ENCODE measurements at places on chromosomes 5 and 9. TPM values are rescaled to one million over a fixed set of nuclear protein-coding genes. Genes with fewer than 3 reads are reported as not detected.

- no peak overlapping the region for H3K4me3 ChIP-seq
- H3K27ac ChIP-seq = no peak overlapping the region
- no peaks in the 10 kb centered on the region for H3K36me3 ChIP-seq
- H3K4me1 ChIP-seq = no peaks in the 10 kb centered on the region
- no peaks in the 10 kb centered on the region for H3K27me3 ChIP-seq
These were observed 153.2 kb downstream of the TARS1 start for GRCh38 chr5:33594006-33594405.

Gene PPP3R2
- not detected for total RNA-seq

Gene SVEP1
- total RNA-seq = 97.8 TPM

DNA sequence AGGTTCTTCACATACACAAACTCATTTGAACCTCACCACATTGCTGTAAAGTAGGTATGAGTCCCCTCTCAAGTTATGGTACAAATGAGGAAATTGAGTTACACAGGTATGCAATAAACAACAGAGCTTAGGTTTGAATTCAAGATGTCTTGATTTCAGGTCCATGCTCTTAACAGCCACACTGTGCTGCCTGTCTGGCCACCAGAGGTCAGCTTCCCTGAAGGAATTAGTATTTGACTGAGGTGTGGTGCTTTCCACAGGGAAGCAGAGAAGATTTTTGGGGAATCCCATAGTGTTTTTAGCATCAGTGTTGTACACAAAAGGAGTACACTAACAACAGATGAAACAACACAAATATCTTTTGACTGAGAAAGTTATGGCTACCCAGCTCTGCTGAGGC is 94.4 kb upstream of the ITGA1 start:
- H3K4me3 ChIP-seq = no peak overlapping the region
- H3K4me1 ChIP-seq = no peaks in the 10 kb centered on the region
- DNase-seq = peak; percentile 34
- no peaks in the 10 kb centered on the region for H3K27me3 ChIP-seq
- H3K27ac ChIP-seq = no peak overlapping the region
- H3K36me3 ChIP-seq = no peaks in the 10 kb centered on the region

Gene C5orf58
- not detected for total RNA-seq

DNA sequence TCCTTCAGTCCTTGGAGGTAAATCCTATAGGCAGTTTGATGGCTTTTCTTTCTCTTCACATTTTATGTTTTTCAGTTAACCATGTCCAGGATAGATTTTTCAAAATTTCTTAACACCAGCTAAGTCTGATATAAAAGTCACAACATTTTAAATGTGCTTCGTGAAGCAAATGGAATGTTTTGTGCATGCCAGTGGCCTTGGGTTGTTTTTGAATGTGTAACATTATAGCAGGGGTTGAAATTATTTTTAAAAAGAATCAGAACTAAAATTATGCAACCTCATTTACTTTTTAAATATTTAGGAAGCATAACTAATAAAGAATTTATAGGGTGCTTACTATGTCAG is 201.1 kb downstream of the ARHGEF28 start:
- no peaks in the 10 kb centered on the region for H3K27me3 ChIP-seq
- no peak overlapping the region for H3K4me3 ChIP-seq

- H3K4me3 ChIP-seq = peak within 1 kb of the TSS; percentile 61
- H3K27me3 ChIP-seq = no peaks in the 10 kb centered on the region
- peak; percentile 59 for DNase-seq
- no peaks in the 10 kb centered on the region for H3K36me3 ChIP-seq
These were observed at the start of gene SLC1A3 for GRCh38 chr5:36606428-36607113. Gene SLC1A3 (plus strand): TSS chr5:36606606. CDS start chr5:36608424, 1,818 bp downstream.

Gene ADRB2
- total RNA-seq = 5.2 TPM

DNA sequence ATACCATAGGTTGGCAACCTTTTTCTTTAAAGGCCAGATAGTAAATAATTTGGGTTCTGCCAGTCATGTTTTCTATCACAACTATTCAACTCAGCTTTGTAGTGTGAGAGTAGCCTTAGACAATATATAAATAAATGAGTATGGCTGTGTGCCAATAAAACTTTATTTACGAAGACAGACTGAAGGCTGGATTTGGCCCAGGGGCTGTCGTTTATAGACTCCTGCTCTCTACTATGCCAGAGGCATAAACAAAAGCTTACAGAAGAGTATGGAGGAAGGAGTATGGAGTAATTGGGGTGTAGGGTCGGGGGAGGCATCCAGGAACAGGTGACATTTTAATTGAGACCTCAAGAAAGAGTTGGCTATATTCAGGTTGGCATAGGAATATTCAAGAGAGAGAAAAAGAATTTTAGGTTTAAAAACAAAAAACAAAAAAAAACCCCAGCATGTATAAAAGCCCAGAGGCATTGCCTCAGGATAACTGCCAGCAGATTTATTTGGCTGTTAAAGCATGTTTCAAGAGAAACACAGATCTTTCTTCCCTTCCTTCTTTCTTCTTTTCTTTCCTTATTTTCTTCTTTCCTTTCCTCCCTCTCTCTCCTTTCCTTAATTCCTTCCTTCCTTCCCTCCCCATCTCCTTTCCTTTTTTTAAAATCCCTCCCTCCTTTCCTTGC is 39.9 kb downstream of the SLIT3 start:
- no peaks in the 10 kb centered on the region for H3K27me3 ChIP-seq
- no peak overlapping the region for H3K4me3 ChIP-seq
- no peaks in the 10 kb centered on the region for H3K36me3 ChIP-seq
- DNase-seq = no peak
- H3K27ac ChIP-seq = no peak overlapping the region
- no peaks in the 10 kb centered on the region for H3K4me1 ChIP-seq

Gene NUTM2G
- not detected for total RNA-seq

DNA sequence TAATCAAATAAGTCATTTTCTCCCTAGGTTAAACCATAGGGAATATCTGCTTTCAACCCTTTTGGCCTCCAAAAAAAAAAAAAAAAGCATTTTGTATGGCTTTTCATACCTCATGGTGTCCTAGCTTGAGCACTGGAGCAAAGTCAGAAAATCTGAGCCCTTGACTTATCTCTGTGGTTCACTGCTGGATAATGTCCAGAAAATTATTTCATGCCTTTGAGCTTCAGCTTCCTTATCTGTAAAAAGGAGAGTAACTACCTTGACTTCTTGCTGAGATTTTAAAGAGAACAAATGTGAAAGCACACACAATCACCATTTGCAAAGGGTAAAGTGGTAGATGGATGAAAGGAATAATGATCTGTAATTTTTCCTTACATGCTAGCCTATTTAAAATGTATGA is 165.9 kb downstream of the ALDH1A1 start:
- no peak for DNase-seq
- no peaks in the 10 kb centered on the region for H3K36me3 ChIP-seq
- no peaks in the 10 kb centered on the region for H3K27me3 ChIP-seq
- no peak overlapping the region for H3K4me3 ChIP-seq
- H3K4me1 ChIP-seq = peaks cover 6% of the 10 kb centered on the region

Gene GGTA1
- total RNA-seq = 9.0 TPM

- H3K4me3 ChIP-seq = no peak overlapping the region
- H3K27ac ChIP-seq = no peak overlapping the region
- DNase-seq = no peak
- no peaks in the 10 kb centered on the region for H3K36me3 ChIP-seq
These were observed 444.9 kb upstream of the CLINT1 start for GRCh38 chr5:158303883-158304282.

Gene ELAVL2
- total RNA-seq = not detected

Gene CCDC152
- total RNA-seq = 2.6 TPM

GRCh38 chr5:159163027-159163700 is 46.2 kb downstream of the RNF145 start:
- no peak overlapping the region for H3K4me3 ChIP-seq
- H3K27ac ChIP-seq = no peak overlapping the region

Gene PDE6A
- total RNA-seq = not detected

DNA sequence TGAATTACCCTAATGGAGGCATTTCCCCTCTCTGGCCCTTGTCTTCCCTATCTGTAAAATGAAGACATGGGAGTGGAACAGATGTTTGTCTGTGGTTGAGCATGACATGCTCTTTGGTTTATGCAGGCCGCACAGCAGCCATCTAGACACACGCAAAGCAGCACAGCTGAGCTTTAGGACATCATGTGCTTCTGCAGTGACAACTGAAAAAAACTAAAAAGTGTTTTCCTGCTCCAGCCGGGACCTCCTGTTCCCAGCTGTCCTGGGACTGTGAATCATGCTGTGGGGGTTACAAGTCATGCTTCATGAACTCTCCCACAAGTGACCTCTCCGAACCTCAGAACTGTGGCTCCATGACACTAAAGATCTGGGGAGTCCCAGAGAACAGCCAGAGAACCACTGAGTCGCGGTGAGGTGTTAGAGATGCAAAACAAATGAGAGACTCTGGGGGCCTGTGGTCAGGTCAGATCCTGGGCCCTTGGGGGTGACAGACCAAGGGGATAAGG is 1.7 kb downstream of the SMIM3 start:
- DNase-seq = peak; percentile 29
- H3K27me3 ChIP-seq = no peaks in the 10 kb centered on the region
- peak overlapping the region; percentile 95 for H3K27ac ChIP-seq
- peak overlapping the region; percentile 76 for H3K4me3 ChIP-seq

DNA sequence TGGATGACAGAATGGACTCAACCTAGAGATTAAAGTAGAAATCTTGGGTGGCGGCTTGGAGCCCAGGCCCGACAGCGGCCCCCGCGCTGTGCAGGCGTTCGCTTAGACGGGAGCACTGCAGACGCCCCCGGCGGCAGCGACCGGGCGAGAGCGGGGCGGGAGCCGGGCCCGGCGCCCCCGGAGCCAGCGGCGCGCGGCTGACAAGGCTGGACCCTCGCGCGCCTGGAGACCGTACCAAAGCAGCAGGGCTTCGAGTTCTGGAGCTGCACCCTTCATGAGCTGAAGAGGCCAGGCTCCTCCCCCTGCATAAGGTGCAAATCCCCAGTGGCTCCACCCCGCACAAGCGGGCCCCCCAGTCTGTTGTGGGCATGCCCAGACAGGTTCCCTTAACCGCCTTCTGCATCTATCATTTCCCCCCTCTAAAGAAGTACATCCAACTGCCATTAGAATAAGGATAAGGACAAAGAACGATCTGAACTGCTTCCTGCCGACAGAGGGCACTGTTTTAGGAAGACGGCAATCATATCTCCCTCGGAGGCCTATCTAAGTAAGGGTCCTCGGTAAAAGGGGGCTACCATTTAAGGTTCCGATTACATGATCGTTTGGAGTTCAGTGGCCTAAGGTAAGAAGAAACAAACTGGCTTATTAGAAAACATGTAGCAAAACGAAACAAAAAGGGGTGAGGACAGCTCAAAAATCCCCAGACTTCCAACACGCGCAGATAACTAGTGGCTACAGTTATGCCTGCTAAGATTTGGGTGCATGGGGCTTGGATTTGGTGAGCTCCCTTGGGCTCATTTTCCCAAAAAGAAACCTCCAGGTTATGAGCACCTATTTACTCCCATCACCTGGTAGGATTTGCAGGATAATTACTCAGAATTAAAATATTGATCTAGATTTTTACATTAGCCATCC is 66.3 kb downstream of the RGMB start:
- H3K36me3 ChIP-seq = no peaks in the 10 kb centered on the region
- no peaks in the 10 kb centered on the region for H3K27me3 ChIP-seq
- DNase-seq = no peak
- no peaks in the 10 kb centered on the region for H3K4me1 ChIP-seq
- no peak overlapping the region for H3K4me3 ChIP-seq

Gene CDO1
- total RNA-seq = 1,379 TPM

- H3K27me3 ChIP-seq = no peaks in the 10 kb centered on the region
- no peak overlapping the region for H3K27ac ChIP-seq
- H3K4me1 ChIP-seq = no peaks in the 10 kb centered on the region
These were observed 171.7 kb downstream of the C9orf152 start for GRCh38 chr9:110036286-110036685.

GRCh38 chr9:124032247-124032646 is 20.7 kb downstream of the LHX2 start:
- DNase-seq = no peak
- H3K27me3 ChIP-seq = peaks cover 77% of the 10 kb centered on the region
- no peaks in the 10 kb centered on the region for H3K4me1 ChIP-seq

Gene SETX
- total RNA-seq = 64.5 TPM

GRCh38 chr5:88143693-88144218 is 124.9 kb downstream of the TMEM161B start:
- H3K27me3 ChIP-seq = peaks cover 8% of the 10 kb centered on the region
- no peak for DNase-seq
- H3K4me3 ChIP-seq = peak overlapping the region; percentile 1

Gene ARL14EPL
- total RNA-seq = not detected

DNA sequence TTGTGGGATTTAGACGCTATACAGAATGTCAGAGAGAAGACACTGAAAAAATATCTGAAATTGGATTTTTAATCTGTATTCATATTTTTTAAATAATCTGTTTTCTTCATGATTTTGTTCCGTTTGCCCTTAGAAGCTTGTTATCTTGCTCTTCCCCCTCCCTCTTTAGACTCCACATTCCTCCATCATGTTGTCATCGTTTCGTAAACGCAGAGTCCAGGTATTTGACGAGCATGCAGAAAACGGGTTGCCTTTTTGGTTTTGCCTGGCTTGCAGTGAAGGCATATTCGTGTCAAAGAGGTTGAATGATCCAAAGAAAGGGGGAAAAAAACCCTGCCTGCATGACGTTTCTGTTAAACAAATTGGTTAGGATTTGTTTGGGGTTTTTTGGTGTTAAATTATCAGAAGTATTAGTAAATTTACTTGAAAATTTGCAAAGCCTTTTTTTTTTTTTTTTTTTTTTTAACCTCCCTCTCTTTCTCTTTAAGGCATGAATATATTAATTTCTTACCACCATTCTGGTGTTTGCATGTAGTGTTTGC is 2.9 kb downstream of the SPTAN1 start:
- no peak for DNase-seq
- no peaks in the 10 kb centered on the region for H3K36me3 ChIP-seq
- H3K4me3 ChIP-seq = no peak overlapping the region
- H3K27me3 ChIP-seq = no peaks in the 10 kb centered on the region
- H3K27ac ChIP-seq = peak overlapping the region; percentile 97
- H3K4me1 ChIP-seq = peaks cover 58% of the 10 kb centered on the region

DNA sequence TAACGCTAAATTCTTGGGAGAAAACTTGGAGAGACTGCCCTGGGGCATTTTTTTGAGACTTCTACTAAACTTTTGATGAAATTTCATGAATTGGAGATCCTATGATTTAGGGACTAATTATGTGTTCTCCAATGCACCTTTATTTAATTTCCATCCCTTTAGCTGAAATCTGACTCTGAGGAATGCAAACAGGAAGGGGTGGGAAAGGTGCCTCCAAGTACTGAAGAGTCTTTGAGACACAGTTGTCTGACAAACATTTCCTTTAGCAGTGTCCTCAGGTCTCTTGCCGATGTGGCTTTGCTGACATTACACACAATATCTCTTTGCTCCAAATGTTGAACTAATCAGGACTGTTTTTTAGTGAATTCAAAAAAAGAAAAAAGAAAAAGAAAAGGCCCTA is 76.9 kb downstream of the LIX1 start:
- no peak overlapping the region for H3K27ac ChIP-seq
- no peak for DNase-seq
- H3K27me3 ChIP-seq = no peaks in the 10 kb centered on the region

Gene VAV2
- 13.3 TPM for total RNA-seq

- H3K36me3 ChIP-seq = no peaks in the 10 kb centered on the region
- H3K4me3 ChIP-seq = peak overlapping the region; percentile 47
- H3K27ac ChIP-seq = peak overlapping the region; percentile 76
- no peaks in the 10 kb centered on the region for H3K27me3 ChIP-seq
- peaks cover 4% of the 10 kb centered on the region for H3K4me1 ChIP-seq
These were observed 329 bp downstream of the SYK start for GRCh38 chr9:90801973-90802322.

Measured in tibial nerve (tissue), 4 donors.